ENCODE measurements at places on chromosomes 4 and X.

- peak; percentile 65 for DNase-seq
Observed at GRCh38 chr4:142404191-142404611, 441.9 kb downstream of the INPP4B start.

DNA sequence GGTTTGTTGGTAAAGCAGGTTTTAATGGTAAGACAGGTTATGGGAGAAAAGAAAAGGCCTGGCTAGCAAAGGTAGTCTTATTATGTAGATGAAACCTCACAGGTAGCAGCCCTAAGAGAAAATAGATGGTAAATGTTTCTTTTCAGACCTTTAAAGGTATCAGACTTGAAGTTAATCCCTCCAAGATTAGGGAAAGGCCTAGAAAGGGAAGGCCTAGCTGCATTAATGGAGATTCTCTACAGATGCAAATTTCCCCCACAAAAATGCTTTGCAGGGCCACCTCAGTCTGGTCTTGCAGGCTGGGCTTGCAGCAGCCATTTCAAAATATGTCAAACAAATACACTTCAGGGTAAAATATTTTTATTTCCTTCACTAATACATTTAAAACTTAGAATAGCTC lies 1410.6 kb downstream of the RPA4 start:
- DNase-seq = no peak

DNA sequence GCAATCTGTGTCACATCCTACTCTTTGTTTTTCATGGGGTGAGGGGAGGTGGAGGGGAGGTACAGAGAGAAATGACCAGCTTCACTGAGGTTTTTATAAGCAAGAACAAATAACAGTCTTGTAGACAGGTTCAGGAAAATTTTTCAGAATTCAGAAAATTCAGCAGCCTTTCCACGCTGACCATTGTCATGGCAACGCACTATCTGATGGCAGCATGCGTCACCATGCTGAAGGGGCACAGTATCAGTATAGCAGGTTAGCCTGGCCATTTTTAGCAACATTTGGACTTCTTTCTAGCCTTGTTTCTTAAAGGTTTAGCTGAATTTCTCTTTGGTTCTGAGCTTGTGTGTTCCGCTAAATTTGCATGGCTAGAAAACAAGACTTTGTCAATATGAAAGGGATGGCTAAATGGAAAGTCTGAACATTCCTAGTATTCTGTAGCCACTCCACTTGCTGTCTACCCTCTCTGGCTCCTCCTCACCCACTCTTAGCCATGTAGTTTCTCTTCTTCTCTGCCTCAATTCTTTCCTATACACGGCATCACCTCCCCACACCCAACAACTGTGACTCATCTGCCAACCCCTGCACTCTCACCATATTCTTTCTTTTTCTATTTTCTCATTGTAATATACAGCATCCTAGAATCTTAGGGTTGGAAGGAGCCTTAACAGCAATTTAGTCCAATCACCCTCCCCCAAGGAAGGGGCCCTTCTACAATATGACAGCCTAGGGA lies 42.7 kb upstream of the CITED1 start:
- DNase-seq = peak; percentile 18

GRCh38 chr4:59855630-59856352 lies 1344.3 kb upstream of the ADGRL3 start:
- no peak for DNase-seq

DNA sequence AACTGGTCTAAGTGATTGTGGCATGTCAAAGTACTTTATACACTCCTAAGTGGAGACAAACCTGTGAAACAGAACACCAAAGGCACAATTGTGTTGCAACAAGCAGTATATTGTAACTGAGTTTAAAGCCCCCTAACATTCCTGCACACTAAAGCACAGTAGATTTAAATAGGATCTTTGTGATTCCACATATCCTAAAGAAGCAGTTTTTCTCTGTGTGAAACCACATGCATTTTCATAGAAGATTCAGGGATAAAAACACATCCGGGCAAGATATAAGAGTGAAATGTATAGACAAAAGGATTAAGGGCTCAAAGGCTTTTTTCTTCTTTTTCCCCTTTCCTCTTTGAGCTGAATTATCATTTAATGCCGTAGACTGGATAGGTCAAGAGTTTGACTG lies 82.2 kb downstream of the ANK2 start:
- DNase-seq = no peak

DNA sequence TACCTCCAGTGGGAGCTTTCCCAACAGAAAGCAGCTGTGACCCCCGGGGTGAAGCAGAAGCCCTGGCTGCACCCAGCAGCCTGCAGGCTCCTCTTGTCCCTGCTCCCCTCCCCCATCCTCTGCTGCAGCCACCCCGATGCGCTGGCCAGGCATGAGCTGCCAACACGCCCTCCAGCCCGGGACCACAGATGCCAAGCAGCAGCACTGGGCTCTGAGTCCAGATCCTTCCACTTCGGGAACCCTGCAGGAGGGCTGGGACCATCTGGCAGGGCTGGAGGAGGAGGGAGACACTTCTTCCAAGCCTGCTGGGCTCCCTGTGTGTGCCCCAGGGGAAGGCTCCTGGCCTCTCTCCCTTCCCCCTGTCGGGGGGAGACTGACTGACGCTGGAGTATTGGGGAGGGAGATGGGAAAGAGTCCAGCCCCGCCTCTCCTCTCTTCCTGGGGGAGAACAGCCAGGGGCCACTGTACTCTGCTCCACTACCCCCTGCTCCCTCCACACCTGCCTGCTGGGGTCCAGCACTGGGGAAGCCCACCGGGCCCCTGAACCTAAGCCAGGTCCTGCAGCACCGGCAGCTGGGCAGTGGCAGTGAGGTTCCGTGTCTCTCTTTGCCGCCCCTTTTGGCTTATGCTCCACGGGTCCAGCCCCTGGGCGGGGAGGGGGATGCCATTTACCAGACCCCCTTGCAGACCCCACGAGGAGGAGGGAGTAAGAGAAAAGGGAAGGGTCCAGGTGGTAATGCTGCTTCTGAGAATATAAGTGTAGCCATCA lies 55.7 kb downstream of the PPP2R2C start:
- no peak for DNase-seq

DNA sequence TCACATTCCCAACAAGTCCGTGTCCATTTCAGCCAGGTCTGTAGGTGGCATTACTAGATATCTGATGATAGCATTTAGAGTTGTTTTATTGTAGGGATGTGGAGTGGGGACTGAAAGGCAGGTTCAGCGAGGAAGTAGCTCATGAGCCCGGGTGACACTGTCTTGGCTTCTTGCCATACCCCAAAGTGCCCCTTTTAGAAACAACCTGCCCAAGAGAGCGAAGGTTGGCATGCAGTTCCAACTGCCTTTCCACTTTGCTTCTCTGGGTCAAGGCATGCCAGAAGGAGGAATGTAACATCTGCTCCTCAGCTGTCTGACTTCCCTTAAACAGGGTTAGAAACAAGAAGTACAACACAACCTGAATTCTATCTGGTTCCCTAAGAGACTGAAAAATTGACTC lies 9.0 kb downstream of the GRIA3 start:
- DNase-seq = no peak

- no peak for DNase-seq
Observed at GRCh38 chr4:8078610-8079015, 80.0 kb downstream of the ABLIM2 start.

GRCh38 chr4:168585168-168586091 lies 88.6 kb downstream of the PALLD start:
- peak; percentile 43 for DNase-seq

- DNase-seq = no peak
Observed at GRCh38 chr4:46124773-46125413, 1.0 kb upstream of the GABRG1 start.

DNA sequence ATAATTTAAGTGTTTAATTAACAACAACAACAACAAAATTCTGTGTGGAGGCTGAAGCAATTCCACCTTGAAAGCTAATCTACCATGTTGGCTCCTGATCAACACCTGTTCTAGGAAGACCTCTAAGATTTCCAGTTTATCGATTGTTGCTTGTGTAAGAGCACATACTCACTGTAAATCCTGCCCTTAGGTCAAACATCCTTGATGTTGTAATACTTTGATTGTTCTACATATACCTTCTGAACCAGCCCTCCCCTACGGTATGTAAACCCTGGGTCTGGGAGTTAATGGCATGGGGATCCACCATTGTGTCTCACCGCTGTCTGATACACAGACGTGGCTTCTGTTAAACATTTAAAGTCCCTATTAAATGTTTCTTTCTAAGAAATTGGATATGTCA lies 73.2 kb downstream of the RASL11B start:
- DNase-seq = no peak

GRCh38 chr4:176066757-176067156 lies 1.1 kb downstream of the WDR17 start:
- DNase-seq = no peak

- DNase-seq = no peak
Observed at GRCh38 chr4:118113220-118113619, 78.9 kb downstream of the NDST3 start.

DNA sequence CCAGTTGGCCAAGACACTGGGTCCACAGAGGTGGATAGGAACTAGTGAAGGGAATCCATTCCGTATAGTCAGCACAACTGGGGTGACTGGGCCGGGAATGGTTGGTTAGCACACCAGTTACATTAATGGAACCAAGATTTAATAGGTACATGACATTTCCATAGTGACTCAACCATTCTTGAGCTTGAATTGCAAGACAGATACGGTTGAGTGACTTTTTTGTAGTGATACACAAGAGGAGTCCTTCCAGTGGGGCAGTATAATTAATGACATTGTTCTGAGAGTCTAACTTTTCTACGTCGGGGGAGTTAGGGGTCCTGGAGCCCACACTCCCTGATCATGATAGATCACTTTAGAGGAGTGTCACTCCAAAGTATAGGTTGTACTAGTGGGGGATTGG lies 211.6 kb upstream of the CXCL13 start:
- DNase-seq = no peak

DNA sequence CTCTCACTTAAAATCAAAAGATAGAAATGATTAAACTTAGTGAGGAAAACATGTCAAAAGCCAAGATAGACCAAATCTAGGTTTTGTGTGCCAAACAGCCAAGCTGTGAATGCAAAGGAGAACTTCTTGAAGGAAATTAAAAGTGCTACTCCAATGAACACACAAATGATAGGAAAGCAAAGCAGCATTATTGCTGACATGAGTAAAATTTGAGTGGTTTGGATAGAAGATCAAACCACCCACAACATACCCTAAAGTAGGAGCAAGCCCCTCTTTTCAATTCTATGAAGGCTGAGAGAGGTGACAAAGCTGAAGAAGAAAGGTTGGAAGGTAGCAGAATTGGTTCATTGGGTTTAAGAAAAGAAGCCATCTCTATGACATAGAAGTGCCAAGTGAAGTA lies 56.8 kb downstream of the SLC39A8 start:
- DNase-seq = no peak

DNA sequence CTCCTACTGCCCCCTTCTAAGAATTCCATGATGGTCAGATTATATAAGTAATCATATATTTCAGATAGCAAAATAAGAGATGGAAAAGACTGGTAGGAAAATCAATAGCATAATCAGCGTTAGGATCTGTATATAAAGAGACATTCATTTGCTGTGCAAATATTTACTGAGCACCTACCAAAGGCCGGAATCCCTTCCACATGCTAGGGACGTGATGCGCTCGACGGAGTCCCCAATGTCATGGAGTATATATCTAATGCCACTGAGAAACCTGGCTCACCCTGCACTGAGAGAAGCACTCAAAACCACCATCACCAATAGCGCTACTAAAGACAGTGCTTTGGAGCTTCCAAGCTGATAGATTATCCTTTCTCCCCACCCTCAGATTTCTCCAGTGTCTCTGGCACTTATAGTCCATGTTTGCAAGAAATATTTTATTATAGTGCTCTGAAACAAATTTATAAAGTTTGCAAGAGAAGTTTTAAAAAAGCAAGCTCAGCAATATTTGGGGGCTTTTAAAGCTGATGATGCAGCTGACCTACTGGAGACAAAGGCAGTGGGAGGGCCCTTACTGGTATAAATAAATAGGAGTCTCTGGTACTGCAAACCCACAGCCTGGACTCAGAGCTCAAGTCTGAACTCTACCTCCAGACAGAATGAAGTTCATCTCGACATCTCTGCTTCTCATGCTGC lies at the start of gene CXCL13:
Gene CXCL13, plus strand, starts transcription at position 611 of the 693 bp plus-strand sequence. Its CDS starts 46 bp downstream, at position 657.
- no peak for DNase-seq

DNA sequence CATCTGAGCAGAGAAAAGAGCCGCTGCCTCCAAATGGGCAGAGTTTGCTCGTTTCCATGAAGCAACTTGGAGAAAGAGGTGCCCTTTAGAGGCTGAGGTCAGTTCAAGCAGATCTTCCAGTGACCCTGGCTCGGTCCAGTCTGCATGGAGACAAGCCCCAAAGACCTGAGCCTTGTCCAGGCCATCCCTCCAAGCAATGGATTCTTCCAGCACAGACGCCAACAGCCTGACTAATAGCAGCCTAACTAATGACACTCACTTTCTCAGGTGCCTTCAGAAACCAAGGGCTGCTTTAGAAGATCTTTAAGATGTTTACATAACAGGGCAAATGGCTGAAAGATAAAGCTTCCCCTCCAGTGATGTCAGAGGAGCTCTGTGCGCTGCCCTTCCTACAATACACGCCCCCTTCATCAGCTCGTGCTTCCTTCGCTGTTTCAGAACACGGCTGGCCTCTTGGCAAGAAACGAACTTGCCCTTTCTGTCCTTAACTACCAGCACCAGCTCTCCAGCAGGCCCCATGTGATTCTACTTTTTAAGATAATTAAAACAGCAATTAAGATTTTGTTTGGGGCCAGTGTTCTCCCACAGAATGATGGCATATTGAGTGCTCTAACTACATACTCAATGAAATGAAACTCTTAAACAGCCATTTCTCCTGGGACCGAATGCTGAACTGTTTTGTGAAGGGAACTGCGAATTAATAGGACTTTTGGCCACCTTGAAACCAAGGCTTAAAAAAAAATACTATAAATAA lies 119.0 kb downstream of the GPR143 start:
- no peak for DNase-seq

- DNase-seq = no peak
Observed at GRCh38 chr4:25663781-25664180, 8.1 kb downstream of the SLC34A2 start.

GRCh38 chrX:69493766-69494165 lies 10.4 kb upstream of the NALF2 start:
- no peak for DNase-seq

DNA sequence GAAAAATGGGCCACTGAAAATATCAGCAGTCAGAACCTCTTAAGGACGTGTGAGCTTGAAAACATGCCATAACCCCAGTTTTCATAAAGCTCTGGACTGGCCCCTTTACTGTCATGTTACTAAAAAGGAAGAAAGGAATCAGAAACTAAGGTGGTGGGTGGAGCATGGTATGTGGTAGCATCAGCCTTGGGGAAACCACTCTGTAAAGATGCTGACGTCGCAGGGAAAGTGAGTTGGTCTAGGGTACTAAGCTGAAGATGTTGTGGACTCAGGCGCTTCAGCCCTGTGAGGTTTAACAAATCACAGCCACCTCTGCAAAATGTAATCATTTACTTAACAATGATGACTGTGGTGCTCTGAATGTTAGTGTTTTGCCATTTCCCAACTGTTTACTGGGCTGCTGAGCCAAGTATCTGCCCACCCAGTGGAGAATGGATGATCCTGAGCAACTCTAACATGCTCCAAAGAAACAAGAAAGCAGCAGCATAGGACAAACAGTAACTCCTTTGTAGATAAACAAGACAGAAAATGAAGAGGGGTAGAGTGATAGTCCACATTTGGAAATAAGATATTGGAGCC lies 33.4 kb downstream of the C4orf54 start:
- DNase-seq = no peak
